ENCODE measurements at places on chromosomes 1 and 21.
A peak's percentile ranks its signal among the peaks of the same experiment; 100 is the strongest.

- H3K4me3 ChIP-seq: no peak overlapping the region
- H3K27me3 ChIP-seq: peaks cover 9% of the 10 kb centered on the region
- no peak overlapping the region for H3K27ac ChIP-seq
- no peak for DNase-seq
These were observed 68.5 kb downstream of the GPR88 start for GRCh38 chr1:100606438-100606837.

DNA sequence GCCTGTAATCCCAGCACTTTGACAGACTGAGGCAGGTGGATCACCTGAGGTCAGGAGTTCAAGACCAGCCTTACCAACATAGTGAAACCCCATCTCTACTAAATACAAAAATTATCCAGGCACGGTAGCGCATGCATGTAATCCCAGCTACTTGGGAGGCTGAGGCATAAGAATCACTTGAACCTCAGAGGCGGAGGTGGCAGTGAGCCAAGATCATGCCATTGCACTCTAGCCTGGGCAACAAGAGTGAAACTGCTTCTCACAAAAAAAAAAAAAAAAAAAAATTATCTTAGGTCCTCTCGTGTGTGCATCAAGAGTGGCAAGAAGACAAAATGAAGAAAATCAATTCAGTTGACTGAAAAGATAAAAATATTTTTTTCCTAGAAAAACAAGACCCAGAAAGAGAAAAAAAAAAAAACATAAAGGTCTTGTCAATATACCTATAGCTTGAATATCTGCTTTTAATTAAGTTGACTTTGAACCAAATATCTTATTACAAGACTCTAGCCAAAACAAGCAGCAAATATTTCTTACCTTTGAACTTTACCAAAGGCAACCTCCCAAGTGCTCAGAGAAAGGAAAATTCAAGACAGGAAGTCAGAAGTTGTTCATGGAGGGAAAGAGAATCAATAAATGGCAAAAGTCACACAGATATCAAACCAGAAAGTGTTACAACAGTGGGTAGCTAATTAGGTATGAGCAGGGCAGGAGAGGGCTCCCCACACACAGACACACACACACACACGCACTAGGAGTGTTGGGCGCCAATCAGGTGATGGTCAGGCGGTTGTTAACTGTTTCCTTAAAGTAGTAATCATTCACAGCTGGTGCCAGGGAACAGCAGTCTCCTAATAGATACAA lies 29.6 kb downstream of the ITLN2 start:
- H3K27ac ChIP-seq: no peak overlapping the region
- H3K4me1 ChIP-seq: peaks cover 4% of the 10 kb centered on the region
- no peaks in the 10 kb centered on the region for H3K36me3 ChIP-seq
- no peak overlapping the region for H3K4me3 ChIP-seq

DNA sequence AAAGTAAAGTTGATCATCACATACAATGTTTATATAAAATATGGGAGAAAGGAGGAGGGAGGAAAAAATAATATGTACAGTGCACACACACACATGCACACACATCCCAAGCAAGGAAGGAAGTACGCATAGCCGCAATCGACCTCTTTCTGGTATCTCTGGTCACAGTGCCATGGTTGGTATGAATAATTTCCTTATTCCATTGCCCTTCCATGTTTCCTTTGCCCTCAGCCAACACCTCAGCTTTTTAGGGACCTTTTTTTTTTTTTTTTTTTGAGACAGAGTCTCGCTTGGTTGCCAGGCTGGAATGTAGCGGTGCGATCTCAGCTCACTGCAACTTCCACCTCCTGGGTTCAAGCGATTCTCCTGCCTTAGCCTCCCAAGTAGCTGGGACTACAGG lies 20.6 kb downstream of the CITED4 start:
- peaks cover 4% of the 10 kb centered on the region for H3K36me3 ChIP-seq
- peaks cover 15% of the 10 kb centered on the region for H3K4me1 ChIP-seq
- no peak for DNase-seq
- peaks cover 12% of the 10 kb centered on the region for H3K27me3 ChIP-seq
- H3K4me3 ChIP-seq: no peak overlapping the region
- no peak overlapping the region for H3K27ac ChIP-seq

DNA sequence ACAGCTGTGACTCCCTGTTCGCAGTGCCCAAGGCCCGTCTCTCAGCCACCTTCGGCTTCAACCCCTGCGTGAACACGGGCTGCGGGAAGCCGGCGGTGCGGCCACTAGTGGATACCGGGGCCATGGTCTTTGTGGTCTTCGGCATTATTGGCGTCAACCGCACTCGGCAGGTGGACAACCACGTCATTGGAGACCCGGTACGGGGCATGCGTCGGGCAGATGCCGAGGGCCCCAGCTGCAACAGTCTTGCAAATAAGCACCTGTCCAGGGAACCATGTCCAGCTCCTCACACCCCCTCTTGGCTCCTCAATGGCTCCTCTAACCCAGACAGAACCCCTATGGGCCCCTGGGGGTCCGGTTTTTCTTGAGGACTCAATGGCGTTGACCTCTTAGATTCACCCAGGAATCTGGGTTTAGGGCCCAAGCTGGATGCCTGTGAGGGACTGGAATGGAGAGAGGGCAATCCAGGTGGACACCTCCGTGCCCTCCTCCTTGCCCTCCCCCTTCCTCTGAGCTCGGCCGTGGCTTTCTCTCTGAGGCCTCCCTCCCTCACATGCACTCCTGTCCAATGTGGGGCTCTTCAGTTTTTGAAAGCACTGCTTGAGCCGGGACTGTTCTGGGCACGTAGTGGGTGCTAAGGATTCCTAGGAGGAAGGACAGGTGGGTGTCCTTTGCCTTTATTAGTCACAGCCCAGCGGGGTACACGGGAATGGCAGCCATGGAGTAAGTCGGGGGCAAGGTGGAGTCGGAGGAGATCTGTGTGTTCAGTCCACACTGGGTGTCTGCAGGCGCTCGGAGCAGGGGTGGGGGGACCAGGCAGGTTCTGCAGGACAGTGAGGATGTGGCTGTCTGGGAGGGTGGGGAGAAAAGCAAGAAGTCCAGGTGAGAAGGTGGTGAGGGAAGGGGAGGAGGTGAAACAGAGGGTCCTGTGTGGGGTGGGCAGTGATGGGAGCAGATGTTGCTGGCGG lies 51.1 kb downstream of the DISP3 start:
- H3K4me1 ChIP-seq: no peaks in the 10 kb centered on the region
- H3K4me3 ChIP-seq: no peak overlapping the region
- H3K27me3 ChIP-seq: peaks cover 6% of the 10 kb centered on the region
- no peak overlapping the region for H3K27ac ChIP-seq
- no peak for DNase-seq

- H3K27me3 ChIP-seq: no peaks in the 10 kb centered on the region
- DNase-seq: no peak
These were observed 7.5 kb upstream of the IGSF5 start for GRCh38 chr21:39737376-39738000.

- peaks cover 5% of the 10 kb centered on the region for H3K27me3 ChIP-seq
- DNase-seq: no peak
- H3K36me3 ChIP-seq: peaks cover 4% of the 10 kb centered on the region
- peak overlapping the region; percentile 89 for H3K4me3 ChIP-seq
These were observed 9.1 kb upstream of the GPR61 start for GRCh38 chr1:109530457-109531087.

- H3K4me1 ChIP-seq: no peaks in the 10 kb centered on the region
- no peak for DNase-seq
- no peak overlapping the region for H3K4me3 ChIP-seq
- no peak overlapping the region for H3K27ac ChIP-seq
- H3K36me3 ChIP-seq: no peaks in the 10 kb centered on the region
These were observed 81.9 kb downstream of the CNIH3 start for GRCh38 chr1:224698015-224698451.

GRCh38 chr1:23500466-23500865 lies 16.5 kb upstream of the ASAP3 start:
- no peaks in the 10 kb centered on the region for H3K4me1 ChIP-seq
- no peak overlapping the region for H3K4me3 ChIP-seq
- H3K27ac ChIP-seq: no peak overlapping the region
- H3K36me3 ChIP-seq: no peaks in the 10 kb centered on the region
- H3K27me3 ChIP-seq: no peaks in the 10 kb centered on the region
- no peak for DNase-seq

GRCh38 chr1:179785031-179785431 lies 41.9 kb downstream of the FAM163A start:
- no peaks in the 10 kb centered on the region for H3K4me1 ChIP-seq
- H3K36me3 ChIP-seq: no peaks in the 10 kb centered on the region
- no peak overlapping the region for H3K4me3 ChIP-seq
- H3K27ac ChIP-seq: no peak overlapping the region
- DNase-seq: no peak

GRCh38 chr1:246750752-246751151 lies 26.5 kb downstream of the SCCPDH start:
- no peak for DNase-seq
- H3K27ac ChIP-seq: no peak overlapping the region
- peaks cover 4% of the 10 kb centered on the region for H3K36me3 ChIP-seq
- peaks cover 4% of the 10 kb centered on the region for H3K4me1 ChIP-seq

GRCh38 chr1:116182019-116182714 lies 71.0 kb downstream of the MAB21L3 start:
- H3K4me3 ChIP-seq: no peak overlapping the region
- peaks cover 2% of the 10 kb centered on the region for H3K4me1 ChIP-seq
- H3K27ac ChIP-seq: peak overlapping the region; percentile 6

- H3K36me3 ChIP-seq: no peaks in the 10 kb centered on the region
- H3K4me1 ChIP-seq: peaks cover 22% of the 10 kb centered on the region
- no peak overlapping the region for H3K4me3 ChIP-seq
- no peak overlapping the region for H3K27ac ChIP-seq
- H3K27me3 ChIP-seq: peaks cover 25% of the 10 kb centered on the region
- DNase-seq: no peak
These were observed 76.4 kb upstream of the LYST start for GRCh38 chr1:235942979-235943575.

- no peak overlapping the region for H3K27ac ChIP-seq
- H3K27me3 ChIP-seq: peaks cover 52% of the 10 kb centered on the region
- peaks cover 3% of the 10 kb centered on the region for H3K36me3 ChIP-seq
- H3K4me1 ChIP-seq: no peaks in the 10 kb centered on the region
- no peak for DNase-seq
These were observed 138.8 kb upstream of the WNT4 start for GRCh38 chr1:22281521-22282363.

DNA sequence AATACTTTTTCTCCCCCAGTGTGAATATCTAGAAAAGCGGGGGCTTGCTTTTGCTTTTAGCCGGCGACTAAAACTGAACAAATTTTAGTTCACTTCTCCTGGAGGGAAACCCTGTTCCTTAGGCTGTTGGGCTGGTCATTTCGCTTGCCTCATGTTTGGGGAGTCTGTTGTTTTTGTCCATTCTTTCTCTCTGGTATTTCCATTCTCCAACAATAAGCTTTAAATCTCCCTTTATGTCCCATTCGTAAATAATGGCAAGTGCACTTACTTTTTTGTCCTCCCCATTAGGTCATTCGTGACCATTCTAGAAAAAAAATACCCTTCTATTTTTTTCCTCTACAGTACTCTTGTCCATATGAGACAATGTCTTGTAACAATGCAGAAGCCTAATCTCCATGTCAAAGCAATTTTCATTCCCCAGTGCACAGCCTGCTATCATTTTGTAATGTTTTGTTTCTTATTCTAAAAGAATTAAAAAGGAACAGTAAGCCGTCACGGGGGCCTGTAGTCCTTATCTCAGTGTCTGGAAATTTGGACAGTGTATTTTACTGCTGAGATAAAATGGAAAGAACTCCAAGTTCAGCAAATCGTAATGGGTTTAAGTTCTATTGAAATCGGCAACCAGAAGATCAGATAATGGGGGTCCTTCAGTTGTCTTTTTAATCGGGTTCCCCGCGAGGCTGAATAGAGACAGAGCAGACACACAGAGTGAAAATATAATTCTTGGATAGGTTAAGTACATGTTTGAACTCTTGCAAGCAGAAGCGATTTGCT lies 21.8 kb downstream of the PROX1 start:
- H3K27me3 ChIP-seq: peaks cover 10% of the 10 kb centered on the region
- H3K36me3 ChIP-seq: no peaks in the 10 kb centered on the region
- no peak overlapping the region for H3K4me3 ChIP-seq
- DNase-seq: no peak

- H3K27me3 ChIP-seq: peaks cover 56% of the 10 kb centered on the region
- peaks cover 5% of the 10 kb centered on the region for H3K4me1 ChIP-seq
- peak overlapping the region; percentile 8 for H3K27ac ChIP-seq
- H3K4me3 ChIP-seq: no peak overlapping the region
These were observed 36.1 kb downstream of the L1TD1 start for GRCh38 chr1:62230718-62231117.

DNA sequence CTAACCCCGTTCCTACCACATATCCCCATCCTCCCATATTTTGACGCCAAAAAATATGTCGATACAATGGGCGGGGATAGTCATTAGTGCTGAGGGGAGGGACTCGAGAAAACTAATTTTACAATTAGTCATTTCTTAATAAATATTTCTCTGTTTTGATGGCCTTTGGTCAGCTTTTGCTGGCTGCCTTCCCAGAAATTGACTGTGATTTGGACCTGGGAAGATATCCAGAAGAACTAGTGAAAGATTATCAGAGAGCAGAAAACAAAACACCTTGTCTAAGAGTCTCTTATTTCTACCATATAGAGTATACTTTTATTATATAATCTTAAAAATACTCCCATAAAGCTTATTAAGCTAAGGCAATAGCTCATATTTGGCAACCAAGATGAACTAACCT lies 247.6 kb downstream of the MRPL39 start:
- H3K27ac ChIP-seq: no peak overlapping the region
- no peak for DNase-seq
- H3K4me3 ChIP-seq: no peak overlapping the region
- peaks cover 16% of the 10 kb centered on the region for H3K27me3 ChIP-seq
- H3K4me1 ChIP-seq: no peaks in the 10 kb centered on the region
- no peaks in the 10 kb centered on the region for H3K36me3 ChIP-seq

GRCh38 chr1:32813941-32814739 lies 3.0 kb downstream of the YARS1 start:
- H3K4me1 ChIP-seq: peaks cover 42% of the 10 kb centered on the region
- peak overlapping the region; percentile 60 for H3K27ac ChIP-seq
- DNase-seq: no peak

GRCh38 chr1:94095112-94095637 lies 25.8 kb downstream of the ABCA4 start:
- no peak overlapping the region for H3K27ac ChIP-seq
- H3K4me1 ChIP-seq: peaks cover 13% of the 10 kb centered on the region
- no peak overlapping the region for H3K4me3 ChIP-seq
- no peak for DNase-seq
- no peaks in the 10 kb centered on the region for H3K36me3 ChIP-seq

GRCh38 chr21:36180963-36181362 lies 24.3 kb downstream of the DOP1B start:
- H3K4me1 ChIP-seq: peaks cover 6% of the 10 kb centered on the region
- no peaks in the 10 kb centered on the region for H3K36me3 ChIP-seq
- H3K27ac ChIP-seq: no peak overlapping the region
- H3K27me3 ChIP-seq: no peaks in the 10 kb centered on the region
- no peak for DNase-seq

DNA sequence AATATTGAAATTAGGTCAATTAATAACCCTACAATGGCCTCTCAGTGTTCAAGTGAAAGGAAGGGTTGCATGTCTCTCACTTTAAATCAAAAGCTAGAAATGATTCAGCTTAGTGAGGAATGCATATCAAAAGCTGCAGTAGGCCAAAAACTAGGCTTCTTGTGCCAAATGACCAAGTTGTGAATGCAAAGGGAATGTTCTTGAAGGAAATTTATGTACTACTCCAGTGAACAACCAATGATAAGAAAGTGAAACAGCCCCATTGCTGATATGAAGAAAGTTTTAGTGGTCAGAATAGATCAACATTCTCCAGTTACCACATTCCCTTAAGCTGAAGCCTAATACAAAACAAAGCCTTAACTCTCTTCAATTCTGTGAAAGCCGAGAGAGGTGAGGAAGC lies 10.0 kb downstream of the MAEL start:
- no peaks in the 10 kb centered on the region for H3K4me1 ChIP-seq
- no peaks in the 10 kb centered on the region for H3K36me3 ChIP-seq
- no peak overlapping the region for H3K27ac ChIP-seq

- H3K4me3 ChIP-seq: no peak overlapping the region
- no peak overlapping the region for H3K27ac ChIP-seq
- H3K27me3 ChIP-seq: peaks cover 8% of the 10 kb centered on the region
- H3K4me1 ChIP-seq: peaks cover 8% of the 10 kb centered on the region
These were observed 84.2 kb upstream of the SLC2A1 start for GRCh38 chr1:43042773-43043457.

Data from T-helper 17 cell (primary cell).